ENCODE measurements at places on chromosomes 6 and 20.

- no peak for DNase-seq
Observed at GRCh38 chr6:82322386-82322785, 41.2 kb upstream of the TPBG start.

GRCh38 chr20:44856442-44856841 lies 29.1 kb upstream of the YWHAB start:
- no peak for DNase-seq

GRCh38 chr6:104218116-104218515 lies 641.6 kb downstream of the HACE1 start:
- DNase-seq: no peak

- DNase-seq: no peak
Observed at GRCh38 chr6:34143196-34143883, 2.5 kb downstream of the GRM4 start.

- no peak for DNase-seq
Observed at GRCh38 chr6:10521104-10521808, at the start of gene GCNT2. GCNT2 (plus strand) TSS chr6:10521351; CDS start chr6:10528912, 7,561 bp downstream.

GRCh38 chr6:169912266-169913095 lies 161.1 kb downstream of the ERMARD start:
- DNase-seq: no peak

DNA sequence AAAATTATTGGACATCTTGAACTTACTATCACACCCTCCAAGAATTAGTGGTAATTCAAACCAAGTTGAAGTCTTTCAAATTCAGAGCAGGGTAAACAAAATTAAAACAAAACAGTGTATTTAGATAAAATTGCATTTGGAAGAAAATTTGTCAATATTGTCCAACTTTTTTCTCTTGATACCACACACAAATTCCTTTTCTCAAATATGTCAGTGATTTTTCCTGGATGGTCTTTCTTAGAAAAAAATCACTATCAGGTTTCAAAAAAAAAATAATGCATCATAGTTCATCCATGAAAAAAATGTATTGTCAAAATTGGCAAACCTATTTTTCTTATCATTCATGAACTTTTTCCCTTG lies 667.1 kb downstream of the TENT5A start:
- no peak for DNase-seq

GRCh38 chr20:35368666-35369423 lies 42.9 kb downstream of the UQCC1 start:
- no peak for DNase-seq

GRCh38 chr6:21348504-21349195 lies 244.9 kb upstream of the SOX4 start:
- no peak for DNase-seq

GRCh38 chr6:147023148-147023547 lies 181.1 kb upstream of the STXBP5 start:
- no peak for DNase-seq

DNA sequence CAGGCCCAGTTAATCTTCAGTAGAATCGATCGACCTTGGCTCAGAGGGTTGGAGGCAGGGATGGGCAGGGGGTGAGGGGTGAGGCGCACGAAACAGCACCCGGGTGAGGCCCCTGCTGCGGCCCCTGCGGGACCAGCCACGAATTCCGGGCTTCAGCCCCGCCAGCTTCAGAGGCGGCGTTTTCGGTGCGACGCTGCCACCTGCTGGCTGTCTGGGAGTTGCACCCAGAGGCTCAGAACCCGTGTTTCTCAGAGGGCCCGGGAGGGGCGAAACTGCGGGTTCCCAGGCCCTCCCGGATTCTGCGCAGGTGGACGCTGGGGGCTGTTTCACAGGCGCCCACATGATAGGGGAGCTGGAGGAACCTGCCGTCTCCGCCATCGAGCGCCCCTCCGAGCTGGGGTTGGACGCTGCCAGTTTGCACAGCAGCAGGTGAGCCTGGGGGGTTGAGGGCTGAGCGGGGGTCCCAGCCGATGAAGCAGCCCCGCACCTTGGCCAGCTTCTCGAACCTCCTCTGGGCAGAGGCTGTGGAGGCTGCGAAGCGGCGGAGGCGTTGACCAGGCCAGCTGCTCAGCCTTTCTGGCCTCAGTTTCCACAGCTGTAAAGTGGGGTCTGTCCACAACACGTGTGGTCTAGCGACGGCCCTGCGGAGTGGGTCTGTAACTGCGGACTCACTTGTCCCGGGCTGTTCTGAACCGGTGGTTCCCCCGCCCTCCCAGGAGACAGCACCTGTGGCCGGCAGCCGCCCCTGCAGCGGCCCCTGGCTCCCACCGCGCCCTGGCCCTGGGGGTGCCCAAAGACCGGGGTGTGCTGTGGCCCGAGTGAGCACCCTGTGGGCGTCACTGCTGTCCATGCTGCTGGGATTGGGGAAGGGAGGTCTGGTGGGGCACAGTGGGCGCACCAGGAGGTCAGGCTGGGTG lies 2.5 kb upstream of the BHLHE23 start:
- DNase-seq: no peak

GRCh38 chr6:170043881-170044790 lies 246.7 kb downstream of the DLL1 start:
- no peak for DNase-seq

DNA sequence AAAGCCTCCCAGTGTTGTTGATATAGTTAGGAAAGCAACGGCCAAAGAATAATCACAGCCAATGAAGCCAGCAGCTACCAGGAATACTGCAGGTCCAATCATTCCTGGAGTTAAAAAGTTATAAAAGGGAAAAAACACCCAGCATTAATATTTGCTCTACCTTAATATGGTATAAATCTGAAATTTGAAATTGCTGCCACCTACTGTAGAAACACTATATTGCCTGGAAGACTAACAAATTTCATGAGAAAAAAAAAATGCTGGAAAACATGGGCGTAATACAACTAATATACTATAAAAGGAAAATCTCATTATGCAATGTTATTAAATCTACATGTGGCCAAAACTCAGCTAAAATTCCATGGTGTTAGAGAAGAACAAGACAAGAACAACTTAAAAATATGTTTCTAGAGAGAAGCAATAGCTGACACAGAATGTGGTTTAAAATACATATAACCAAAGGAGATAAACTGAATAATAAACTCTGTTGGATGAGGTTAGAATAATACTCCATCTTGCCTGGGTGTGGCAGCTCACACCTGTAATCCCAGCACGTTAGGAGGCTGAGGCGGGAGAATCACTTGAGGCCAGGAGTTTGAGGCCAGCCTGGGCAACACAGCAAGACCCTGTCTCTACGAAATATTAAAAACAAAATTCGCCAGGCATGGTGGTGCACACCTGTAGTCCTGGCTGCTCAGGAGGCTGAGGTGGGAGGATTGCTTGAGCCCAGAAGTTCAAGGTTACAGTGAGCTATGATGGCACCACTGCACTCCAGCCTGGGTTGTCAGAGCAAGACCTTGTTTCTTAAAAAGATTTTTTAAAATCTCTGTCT lies 43.1 kb downstream of the SLC17A5 start:
- DNase-seq: peak; percentile 44

- DNase-seq: no peak
Observed at GRCh38 chr20:50676858-50677257, 14.5 kb downstream of the RIPOR3 start.

- no peak for DNase-seq
Observed at GRCh38 chr20:16279320-16279719, 293.9 kb downstream of the KIF16B start.

GRCh38 chr6:148867862-148868261 lies 121.0 kb downstream of the UST start:
- no peak for DNase-seq

DNA sequence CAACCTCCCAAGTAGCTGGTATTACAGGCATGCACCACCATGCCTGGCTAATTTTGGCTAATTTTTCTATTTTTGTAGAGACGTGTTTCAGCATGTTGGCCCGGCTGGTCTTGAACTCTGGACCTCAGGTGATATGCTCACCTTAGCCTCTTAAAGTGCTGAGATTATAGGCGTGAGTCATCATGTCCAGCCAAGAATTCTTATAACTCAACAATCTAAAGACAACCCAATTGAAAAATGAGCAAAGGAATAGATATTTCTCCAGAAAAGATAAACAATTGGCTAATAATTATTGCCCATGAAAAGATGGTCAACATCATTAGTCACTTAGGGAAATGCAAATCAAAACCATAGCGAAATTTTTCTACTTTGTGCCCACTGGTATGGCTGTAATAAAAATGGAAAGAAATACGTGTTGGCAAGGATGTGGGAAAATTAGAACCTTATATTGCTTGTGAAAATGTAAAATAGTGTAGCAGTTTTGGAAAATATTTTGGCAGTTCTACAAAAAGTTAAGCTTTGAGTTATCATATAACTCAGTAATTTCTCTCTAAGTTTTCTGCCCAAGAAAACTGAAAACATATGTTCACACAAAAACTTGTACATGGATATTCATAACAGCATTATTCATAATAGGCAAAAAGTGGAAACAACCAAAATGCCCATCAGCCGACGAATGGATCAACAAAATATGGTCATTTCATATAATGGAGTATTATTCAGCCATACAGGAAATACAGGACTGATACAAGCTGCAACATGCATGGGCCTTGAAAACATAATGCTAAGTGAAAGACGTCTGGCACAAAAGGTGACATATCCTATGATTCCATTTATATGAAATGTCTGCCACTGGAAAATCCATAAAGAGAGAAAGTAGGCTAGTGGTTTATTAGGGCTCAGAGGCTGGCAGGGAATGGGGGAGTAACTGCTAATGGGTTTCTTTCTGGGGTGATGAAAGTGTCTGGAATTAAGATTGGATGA lies 87.8 kb downstream of the UTRN start:
- no peak for DNase-seq

GRCh38 chr6:41367700-41368099 lies 32.3 kb downstream of the NCR2 start:
- peak; percentile 29 for DNase-seq

GRCh38 chr20:57576002-57576401 lies 15.1 kb downstream of the PCK1 start:
- DNase-seq: no peak

- DNase-seq: no peak
Observed at GRCh38 chr6:23327621-23328020, 758.3 kb downstream of the HDGFL1 start.

DNA sequence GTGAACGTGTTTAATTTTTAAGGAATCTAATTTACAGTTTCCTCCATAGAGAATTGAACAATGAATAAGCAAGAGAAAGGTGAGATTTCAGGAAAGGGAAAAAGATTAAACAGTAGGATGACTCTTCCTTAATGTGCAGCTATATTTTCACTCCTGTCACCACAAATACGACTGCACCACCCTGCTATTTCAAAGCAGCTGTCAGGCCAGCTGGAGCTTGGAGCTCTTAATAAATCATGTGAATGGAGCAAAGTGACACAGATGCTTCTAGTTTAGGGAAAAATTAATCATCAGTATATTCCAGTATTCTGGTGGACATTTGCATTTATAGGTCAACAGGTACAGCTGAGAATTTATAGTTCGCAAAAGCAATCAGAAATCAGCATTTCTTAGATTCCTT lies 56.5 kb upstream of the PKIB start:
- DNase-seq: no peak

DNA sequence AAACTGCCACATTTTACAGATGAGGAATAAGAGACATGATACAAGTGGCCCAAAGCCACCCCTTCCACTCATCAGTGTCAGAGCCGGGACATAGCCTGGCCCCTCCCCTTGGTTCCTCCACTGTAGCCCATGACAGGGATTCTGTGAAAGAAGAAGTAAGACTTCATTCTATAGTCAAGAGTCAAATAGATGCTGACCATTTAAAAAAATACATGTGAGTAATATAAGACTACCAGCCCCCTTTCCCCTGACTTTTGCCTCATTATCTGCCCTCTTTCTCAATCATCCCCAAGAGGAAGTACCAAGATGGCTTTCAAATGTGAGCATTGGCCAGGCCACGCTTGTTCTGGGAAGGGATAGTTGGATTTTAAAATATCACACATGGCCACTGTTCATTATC lies 57.8 kb upstream of the TAB2 start:
- no peak for DNase-seq

DNA sequence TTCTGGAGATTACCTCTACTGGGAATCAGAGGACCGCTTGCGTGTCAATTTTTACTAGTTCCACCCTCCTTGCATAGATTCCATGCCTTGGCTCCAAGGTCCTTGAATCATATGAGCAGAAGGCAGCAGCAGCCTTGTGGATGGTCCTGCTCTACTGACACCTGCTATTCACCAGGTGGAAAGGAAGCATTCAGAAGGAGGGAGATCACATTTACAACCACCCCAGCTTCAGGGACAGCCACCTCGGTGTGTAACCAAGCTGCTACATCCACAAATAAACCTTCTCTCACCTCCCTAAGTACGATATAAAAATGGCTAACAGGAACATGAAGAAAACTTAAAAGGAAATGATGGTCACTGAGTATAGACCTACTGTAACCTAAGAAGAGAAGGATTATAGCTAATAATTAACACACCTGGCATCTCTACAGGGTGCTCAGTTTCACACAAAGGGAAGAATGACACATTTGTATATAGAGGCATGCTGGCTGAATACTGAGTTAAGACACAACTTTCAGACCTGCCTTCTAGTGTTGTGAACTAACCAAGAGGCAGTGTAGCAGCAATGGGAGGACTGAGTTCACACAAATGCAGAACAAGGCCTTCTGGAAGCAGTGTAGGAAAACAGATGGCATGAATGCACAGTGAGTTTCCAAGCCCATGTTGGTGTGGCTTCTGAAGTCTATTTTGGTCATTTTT lies 46.3 kb upstream of the SRPK1 start:
- DNase-seq: no peak

DNA sequence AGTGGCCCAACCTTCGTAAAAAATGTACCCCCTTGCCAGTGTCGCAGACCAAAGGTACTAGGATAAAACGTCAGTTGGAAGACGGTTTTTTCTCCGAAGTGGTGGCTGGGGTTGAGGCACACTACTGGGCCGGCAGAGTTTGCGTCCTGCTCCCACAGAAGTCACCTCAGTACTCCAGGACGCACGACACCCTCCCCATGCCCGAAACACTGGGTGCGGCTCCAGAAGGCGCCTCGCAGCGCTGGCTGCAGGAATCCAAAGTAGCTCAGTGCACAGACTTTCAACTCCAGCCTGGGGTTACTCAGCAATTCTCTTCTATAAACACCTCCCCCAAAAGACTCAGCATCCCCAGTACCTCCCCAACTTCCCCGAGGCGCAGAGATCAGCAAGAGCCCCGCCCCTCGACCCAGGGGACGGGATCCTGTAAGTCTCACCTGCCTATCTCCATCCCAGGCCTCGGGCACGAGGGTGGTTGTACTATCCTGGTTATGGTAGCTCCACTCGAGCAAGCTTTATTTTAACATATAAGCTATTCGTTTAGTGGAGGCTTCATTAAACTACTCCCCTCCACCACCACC lies 88.2 kb downstream of the ZFP64 start:
- DNase-seq: no peak

DNA sequence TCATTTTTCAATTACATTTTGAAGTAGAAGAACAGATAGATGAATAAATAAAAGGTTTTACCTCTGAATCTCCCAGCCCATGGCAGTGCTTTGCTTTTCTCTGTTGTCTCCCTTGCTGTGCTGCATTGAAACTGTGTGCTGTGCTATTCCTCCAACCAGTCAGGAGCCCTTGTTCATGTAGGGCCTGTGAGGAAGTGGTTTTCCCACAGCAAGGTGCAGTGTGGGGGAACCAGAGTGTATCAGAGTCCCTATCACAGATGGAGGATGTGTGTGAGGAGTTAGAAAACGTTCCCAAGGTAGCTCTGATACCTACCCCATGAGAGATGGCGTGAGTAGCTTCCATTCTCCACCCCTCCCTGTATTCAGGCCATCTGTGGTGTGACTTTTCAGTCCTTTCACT lies 72.8 kb upstream of the RALGAPA2 start:
- no peak for DNase-seq

- no peak for DNase-seq
Observed at GRCh38 chr6:8852332-8852731, 417.0 kb upstream of the SLC35B3 start.

GRCh38 chr6:147642458-147642857 lies 134.0 kb downstream of the SAMD5 start:
- DNase-seq: no peak

Data from forelimb muscle (tissue), 1 donor.